Activated CD4-positive, alpha-beta T cell treated with anti-CD3 and anti-CD28 coated beads, Interleukin-2, amount 10 ng/mL, durations not matched to agents 7 days and 5 days (primary cell): ENCODE measurements at places on chromosomes 1 and 21. TPM values are rescaled to one million over a fixed set of nuclear protein-coding genes. Genes with fewer than 3 reads are reported as not detected.

CTSS gene
- total RNA-seq, result 111 TPM

CD101 gene
- total RNA-seq, result 4.2 TPM

TDRKH gene
- 17.3 TPM for total RNA-seq

BECN2 gene
- not detected for total RNA-seq

GRCh38 chr1:155093911-155094621 lies 15.4 kb downstream of the EFNA3 start:
- no peaks in the 10 kb centered on the region for H3K36me3 ChIP-seq
- H3K27ac ChIP-seq, result no peak overlapping the region
- DNase-seq, result no peak
- H3K4me1 ChIP-seq, result peaks cover 8% of the 10 kb centered on the region
- no peak overlapping the region for H3K4me3 ChIP-seq

- no peak overlapping the region for H3K27ac ChIP-seq
- H3K4me3 ChIP-seq, result no peak overlapping the region
- no peaks in the 10 kb centered on the region for H3K36me3 ChIP-seq
- H3K4me1 ChIP-seq, result no peaks in the 10 kb centered on the region
- H3K27me3 ChIP-seq, result no peaks in the 10 kb centered on the region
Measured at GRCh38 chr1:79304131-79304530, 297.6 kb upstream of the ADGRL4 start.

GRCh38 chr21:35014302-35015041 lies 34.6 kb downstream of the RUNX1 start:
- H3K27ac ChIP-seq, result no peak overlapping the region
- H3K4me1 ChIP-seq, result peaks cover 67% of the 10 kb centered on the region
- H3K4me3 ChIP-seq, result no peak overlapping the region
- peaks cover 44% of the 10 kb centered on the region for H3K36me3 ChIP-seq
- DNase-seq, result no peak

DNA sequence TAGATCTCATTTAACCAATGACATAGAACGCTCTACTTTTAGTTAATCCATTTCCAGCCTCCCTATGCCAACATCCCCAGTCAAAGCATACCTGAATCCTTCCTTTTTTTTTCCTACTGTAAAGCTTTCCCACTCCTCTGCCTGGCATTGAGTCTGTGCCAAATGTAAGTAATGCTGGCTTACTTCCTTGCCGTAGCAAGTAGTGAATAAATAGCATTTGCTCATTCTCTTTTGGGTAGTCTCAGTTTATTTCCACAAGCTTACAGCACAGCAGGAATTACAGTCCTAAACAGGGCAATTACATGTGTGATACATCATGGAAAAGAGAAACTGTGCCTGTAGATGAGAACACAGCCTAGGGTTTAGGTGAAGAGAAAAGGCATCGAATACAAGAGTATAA lies 352.6 kb upstream of the NEGR1 start:
- H3K4me1 ChIP-seq, result no peaks in the 10 kb centered on the region
- no peak overlapping the region for H3K4me3 ChIP-seq
- H3K27me3 ChIP-seq, result no peaks in the 10 kb centered on the region

DNA sequence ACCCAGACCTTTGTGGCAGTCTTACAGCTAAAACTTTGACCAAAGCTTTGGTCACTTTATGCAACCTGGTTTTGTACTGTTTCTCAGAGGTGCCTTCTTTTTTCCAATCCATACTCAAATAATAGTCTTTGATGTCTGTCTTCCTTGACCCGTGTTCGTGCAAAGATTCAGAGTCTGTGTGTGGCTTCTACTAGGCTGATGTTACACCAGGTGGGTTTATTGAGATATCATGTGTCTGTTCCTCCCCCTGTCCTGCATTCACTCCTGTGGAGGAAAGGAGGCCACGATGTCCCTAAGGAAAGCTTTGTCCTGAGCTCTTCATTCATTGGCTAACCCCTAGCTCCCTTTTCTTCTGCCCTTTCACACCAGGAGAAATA lies 15.0 kb upstream of the IKBKE start:
- no peak overlapping the region for H3K27ac ChIP-seq
- H3K36me3 ChIP-seq, result peaks cover 26% of the 10 kb centered on the region
- no peak for DNase-seq
- peaks cover 12% of the 10 kb centered on the region for H3K4me1 ChIP-seq
- H3K4me3 ChIP-seq, result no peak overlapping the region

- no peak for DNase-seq
- no peaks in the 10 kb centered on the region for H3K27me3 ChIP-seq
- no peak overlapping the region for H3K27ac ChIP-seq
- H3K4me3 ChIP-seq, result no peak overlapping the region
Measured at GRCh38 chr1:238991765-238992495, 394.4 kb upstream of the CHRM3 start.
